Stimulated activated CD4-positive, alpha-beta T cell treated with anti-CD3 and anti-CD28 coated beads, Interleukin-12 subunit alpha, Interleukin-12 subunit beta, amount 100 ng/mL, for 48 hours (primary cell): ENCODE measurements at places on chromosomes 5 and 9.

DNA sequence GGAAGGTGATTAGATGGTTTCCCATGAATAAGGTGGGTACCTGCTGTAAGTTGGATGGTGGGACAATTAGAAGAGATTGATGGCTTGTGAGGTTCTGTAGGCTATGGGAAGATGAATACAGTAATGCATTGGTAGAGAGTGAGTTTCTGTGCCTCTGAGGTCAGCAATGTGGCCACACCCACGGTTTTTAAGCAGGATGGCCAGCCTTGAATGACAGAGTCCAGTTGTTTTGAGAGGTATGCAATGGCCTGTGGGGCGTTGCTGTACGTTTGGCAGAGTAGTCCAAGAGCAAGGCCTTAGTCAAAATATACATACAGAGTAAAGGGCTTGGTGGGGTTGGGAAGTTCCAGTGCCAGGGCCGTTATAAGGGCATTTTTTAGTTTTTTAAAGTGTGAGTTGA is 235.6 kb upstream of the C9orf72 start:
- no peak for DNase-seq

GRCh38 chr5:68749077-68749476 is 344.7 kb upstream of the SLC30A5 start:
- no peak for DNase-seq

- no peak for DNase-seq
Observed at GRCh38 chr5:164885179-164885578, 1379.8 kb downstream of the MAT2B start.

GRCh38 chr9:84261070-84261746 is 79.3 kb downstream of the SLC28A3 start:
- peak; percentile 30 for DNase-seq

GRCh38 chr5:147160902-147161700 is 73.7 kb upstream of the STK32A start:
- no peak for DNase-seq
